Type B pancreatic cell (in vitro differentiated cells): ENCODE measurements at places on chromosomes 5 and 9. TPM values are rescaled to one million over a fixed set of nuclear protein-coding genes. Genes with fewer than 3 reads are reported as not detected.

GRCh38 chr5:91703128-91703527, 320.0 kb upstream of the ARRDC3 start:
- no peaks in the 10 kb centered on the region for H3K36me3 ChIP-seq
- DNase-seq, result no peak
- H3K27me3 ChIP-seq, result no peaks in the 10 kb centered on the region
- H3K4me1 ChIP-seq, result no peaks in the 10 kb centered on the region

- H3K27ac ChIP-seq, result no peak overlapping the region
- DNase-seq, result no peak
- no peaks in the 10 kb centered on the region for H3K36me3 ChIP-seq
- H3K4me1 ChIP-seq, result no peaks in the 10 kb centered on the region
These were observed 43.1 kb downstream of the LHX2 start for GRCh38 chr9:124054582-124055227.

DNA sequence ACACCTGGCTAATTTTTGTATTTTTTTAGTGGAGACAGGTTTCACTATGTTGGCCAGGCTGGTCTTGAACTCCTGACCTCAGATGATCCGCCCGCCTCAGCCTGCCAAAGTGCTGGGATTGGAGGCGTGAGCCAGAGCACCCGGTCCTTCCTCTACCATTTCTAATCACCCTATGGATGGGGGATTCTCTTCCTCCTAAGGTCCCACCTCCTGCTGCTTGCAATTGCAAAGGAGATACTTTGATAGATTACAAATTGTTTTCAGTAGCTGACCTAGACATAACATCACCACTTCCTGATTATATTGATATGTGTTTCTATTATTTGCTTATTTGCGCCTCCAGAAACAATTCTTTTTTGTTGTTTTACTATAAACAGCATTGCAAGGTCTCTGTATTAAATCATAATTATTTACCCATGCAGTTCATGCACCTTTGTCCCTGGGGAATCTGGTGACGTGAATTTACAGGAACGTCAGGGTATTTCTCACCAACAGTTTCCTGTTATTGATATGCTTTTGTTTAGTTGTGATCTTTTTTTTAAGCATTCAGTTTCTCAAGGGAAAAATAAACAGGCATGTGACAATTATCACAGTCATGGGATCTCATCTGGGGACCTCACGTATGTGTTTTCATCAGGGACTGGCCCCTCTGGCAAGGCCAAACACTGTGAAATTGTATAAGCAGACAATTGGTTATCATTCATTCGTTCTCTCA, 43.2 kb downstream of the ESM1 start:
- H3K4me1 ChIP-seq, result no peaks in the 10 kb centered on the region
- peaks cover 10% of the 10 kb centered on the region for H3K27me3 ChIP-seq
- no peak overlapping the region for H3K27ac ChIP-seq
- no peak overlapping the region for H3K4me3 ChIP-seq
- H3K36me3 ChIP-seq, result no peaks in the 10 kb centered on the region

CCNI2 gene
- 0.76 and 1.4 TPM in 2 replicates for total RNA-seq
